Glutamatergic neuron (in vitro differentiated cells): ENCODE measurements at places on chromosomes 5 and 9. TPM values are rescaled to one million over a fixed set of nuclear protein-coding genes. Genes with fewer than 3 reads are reported as not detected.

Gene C9
- total RNA-seq = not detected

Gene MLANA
- total RNA-seq = not detected

Gene TRPM6
- total RNA-seq = 1.7 TPM

Gene CCNO
- total RNA-seq = not detected
